ENCODE measurements at places on chromosomes 12 and 14.

DNA sequence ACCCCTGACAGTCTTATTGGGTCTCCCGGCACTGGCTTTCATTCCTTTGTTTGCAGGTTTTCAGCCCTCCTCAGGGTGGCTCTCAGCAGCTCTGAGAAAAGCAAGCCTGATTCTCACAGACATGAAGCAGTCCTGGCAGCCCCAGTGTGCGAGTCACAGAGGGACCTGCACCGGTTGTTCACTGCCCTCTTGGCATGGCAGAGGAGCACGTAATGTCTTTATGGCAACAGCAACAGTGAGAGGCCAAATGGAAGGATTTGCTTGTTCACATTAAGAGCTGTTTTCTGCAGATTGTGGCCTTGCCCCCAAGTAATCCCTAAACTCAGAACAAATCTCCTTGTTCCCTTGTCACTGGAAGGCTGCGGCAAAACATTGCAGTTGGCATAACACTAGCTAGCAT lies 3.4 kb downstream of the KCNA5 start:
- DNase-seq = no peak

DNA sequence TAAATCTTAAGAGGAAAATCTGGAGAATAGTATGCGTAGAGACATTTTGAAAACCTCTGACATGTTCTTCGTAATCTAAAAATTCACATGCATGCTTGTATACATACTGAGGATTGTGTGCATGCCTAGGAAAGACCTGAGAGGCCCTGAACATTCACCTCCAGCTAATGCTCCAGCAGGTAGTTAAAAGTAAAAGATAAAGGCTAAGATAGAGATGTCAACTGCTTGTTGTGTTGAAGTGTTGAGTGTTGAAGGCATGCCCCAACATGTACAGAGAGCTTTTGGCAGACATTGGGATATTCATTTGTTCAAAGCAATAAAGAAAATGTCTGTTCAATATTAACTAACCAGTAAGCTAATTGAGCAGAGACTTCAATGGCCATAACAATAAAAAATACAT lies 118.6 kb upstream of the SYT1 start:
- DNase-seq = no peak

DNA sequence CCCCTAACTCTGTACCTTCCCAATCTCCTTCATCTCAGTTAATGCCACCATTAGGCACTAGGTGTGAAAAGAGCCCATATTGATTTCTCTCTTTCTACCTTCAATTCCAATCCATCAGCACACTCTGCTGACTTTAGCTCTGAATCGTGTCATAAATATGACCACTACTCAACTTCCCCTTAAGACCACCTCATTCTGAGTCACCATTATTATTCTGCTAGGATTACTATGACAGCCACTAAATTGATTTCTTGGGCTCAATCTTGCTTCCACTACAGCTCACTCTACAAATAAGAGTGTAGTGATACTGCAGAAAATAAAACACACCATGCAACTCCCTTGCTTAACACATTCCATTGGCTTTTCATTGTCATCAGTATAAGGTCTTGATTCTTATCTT lies 1449.0 kb upstream of the FLRT2 start:
- DNase-seq = no peak

DNA sequence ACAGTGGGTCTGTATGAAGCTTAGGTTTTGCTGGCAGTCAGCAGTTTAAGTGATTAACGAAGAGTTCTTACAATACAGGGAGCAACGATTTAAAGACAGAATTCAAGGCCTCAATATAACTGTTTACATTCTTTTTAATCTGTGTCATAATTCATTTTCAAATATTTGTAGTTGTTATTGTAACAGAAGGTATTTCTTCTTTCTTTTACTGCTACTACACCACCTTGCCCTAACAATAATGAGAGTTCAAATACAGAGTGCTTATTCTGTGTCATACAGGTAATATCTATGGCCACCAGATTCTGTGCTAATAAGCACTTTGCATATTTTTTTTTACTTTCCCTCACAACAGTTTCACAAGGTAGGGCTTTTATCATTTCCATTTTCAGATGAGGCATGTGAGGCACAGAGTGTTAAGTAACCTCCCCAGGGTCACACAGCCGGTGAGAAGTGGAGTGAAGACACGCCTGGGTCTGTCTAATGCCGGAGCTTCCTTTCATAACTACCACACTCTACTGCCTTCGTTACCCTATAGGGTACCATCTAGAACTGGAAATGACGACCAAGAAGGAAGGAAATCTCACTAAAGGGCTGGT lies 81.9 kb downstream of the PELI2 start:
- DNase-seq = no peak

- no peak for DNase-seq
Measured at GRCh38 chr14:87170179-87170578, 822.8 kb downstream of the GALC start.

- no peak for DNase-seq
Measured at GRCh38 chr12:4272424-4273272, 914 bp upstream of the CCND2 start.

- no peak for DNase-seq
Measured at GRCh38 chr12:114919479-114919878, 235.5 kb upstream of the TBX3 start.

DNA sequence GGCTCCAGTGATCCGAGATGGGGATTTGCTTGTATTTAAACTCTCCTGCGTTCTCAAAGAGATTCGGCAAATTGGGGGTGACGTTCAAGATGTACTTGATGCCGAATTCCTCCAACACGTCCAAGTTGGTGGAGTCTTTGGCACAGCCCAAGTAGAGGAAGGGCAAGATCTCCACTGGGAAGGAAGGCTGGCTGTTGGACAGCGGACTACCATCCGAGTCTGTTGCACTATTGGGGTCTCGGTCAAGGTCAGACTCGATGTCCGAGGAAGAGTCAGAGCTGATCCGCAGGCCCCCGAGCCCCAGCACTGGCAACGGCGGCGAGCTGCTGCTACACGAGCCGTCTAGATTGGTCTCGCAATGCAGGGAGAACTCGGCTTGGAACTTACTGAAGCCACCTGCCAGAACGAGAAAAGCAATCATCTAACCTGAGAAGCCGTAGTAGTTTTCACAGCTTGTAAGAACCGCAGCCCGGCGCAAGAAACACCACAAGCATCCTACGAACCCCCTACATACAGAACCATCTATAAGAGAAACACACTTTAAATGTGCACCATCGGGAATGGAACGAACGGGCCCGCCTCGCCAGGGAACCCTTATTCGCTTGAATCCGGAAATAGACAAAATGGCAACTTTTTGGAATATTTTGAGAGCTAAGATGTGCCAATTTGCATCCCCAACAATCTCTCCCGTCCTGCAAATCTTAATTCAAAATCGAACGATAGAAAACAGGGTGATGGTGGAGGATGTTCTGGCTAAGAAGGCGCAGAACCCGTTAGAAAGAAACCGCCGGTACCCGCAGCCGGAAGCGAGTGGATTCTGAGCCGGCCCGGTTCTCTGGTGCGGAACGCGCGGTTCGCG lies 1.4 kb downstream of the DUSP6 start:
- no peak for DNase-seq

DNA sequence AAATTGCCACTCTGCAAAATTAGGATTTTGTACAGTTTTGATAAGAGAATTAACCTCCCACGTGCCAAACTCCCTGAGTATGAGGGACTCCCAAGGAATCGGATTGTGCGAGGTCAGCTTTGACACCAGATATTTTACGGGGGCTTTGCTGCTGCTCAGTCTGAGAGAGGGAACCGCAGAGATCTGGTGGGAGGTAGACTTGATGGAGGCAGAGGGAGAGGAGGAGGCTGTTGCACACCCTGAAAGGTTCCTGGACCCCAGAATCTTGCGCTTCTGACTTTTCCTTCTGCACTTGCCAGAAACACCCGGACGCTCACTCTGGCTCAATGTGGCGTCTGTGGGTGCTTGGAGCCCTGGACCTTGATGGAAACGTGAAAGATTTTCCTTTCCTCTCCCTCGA lies 83.9 kb downstream of the PAPOLA start:
- DNase-seq = no peak

DNA sequence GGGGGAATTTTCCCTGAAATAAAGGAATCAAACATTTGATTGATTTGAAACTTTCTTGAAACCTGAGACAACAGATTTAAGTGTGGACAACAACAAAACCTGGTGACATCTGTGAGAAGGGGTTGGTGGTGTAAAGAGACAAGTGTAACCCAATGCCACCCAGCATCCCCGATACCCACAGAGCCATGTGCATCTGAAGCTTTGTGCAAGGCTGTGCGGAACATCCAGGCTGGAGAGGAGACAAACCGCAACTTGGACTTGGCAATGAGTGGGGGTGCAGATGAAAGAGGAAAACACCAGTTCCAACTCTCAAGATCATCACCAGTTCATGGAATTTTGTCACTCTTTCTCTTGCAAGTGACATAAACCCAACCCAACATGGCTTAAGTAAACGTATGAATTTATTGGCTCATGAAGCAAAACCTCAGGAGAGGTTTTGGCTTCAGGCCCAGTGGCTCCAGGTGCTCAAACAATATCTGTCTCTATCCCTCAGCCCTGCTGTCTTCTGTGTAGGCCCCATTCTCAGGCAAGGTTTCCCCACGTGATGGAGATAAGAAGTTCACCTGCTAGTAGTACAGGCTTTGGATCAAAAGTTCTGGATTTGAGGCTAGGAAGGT lies 55.2 kb upstream of the NTF3 start:
- no peak for DNase-seq

DNA sequence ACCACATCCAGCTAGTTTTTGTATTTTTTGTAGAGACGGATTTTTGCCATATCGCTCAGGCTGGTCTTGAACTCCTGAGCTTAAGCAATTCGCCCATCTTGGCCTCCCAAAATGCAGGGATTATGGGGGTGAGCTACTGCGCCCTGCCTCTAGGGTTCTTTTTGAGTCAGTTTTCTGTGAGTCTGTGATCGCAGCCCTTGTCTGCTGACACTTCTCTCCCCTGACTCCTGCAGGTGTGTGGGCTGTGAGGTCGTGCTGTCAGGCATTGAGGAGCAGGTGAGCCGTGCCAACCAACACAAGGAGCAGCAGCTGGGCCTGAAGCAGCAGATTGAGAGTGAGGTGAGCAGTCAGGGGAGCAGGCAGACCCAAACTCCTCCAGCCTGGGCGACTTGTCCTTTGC lies 6.3 kb downstream of the COPS7A start:
- no peak for DNase-seq

DNA sequence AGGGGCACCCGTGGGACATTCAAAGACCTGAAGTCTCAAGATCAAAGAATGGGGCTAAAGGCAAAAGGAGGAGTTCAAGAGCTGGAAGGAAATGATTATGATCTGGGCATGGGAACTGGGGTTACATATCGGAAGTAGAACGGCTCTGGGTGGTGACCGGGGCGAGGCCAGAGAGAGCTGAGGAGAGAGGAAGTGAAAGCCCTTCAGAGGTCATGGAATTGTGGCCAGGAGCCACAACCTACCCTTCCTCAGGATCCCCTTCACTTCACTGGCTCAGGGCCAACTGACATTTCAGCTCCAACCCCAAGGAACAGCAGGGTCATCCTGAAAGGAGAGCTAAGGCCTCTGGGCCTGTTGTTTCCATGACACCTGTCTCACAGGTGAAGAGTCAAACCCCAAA lies 57.8 kb downstream of the GALNT16 start:
- no peak for DNase-seq

DNA sequence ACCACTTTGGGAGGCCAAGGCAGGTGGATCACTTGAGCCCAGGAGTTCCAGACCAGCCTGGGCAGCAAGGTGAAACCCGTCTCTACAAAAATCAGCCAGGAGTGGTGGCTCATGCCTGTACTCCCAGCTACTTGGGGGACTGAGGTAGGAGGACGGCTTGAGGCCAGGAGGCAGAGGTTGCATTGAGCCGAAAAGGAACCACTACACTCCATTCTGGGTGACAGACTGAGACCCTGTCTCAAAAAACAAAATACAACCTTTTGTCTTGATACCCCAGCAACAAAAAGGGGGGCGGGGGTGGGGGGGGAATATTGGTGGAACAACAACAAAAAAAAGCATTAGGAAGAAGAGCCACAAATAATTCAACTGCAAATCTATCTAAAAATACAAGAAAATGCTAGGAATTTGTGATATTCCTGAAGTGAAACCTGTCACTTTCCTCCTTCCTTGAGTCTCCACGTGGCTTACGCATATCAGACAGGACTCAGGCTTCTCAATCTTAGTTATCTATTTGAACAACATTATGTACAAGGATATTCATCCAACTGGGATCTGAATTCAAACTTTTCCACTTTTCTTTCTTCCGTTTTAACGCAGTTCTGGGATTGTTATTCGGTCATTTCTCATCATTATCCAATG lies 1.3 kb downstream of the R3HDM2 start:
- no peak for DNase-seq

- DNase-seq = no peak
Measured at GRCh38 chr14:99037777-99038430, 234.1 kb downstream of the BCL11B start.

GRCh38 chr12:107490010-107490409 lies 195.6 kb upstream of the PWP1 start:
- DNase-seq = no peak

- DNase-seq = no peak
Measured at GRCh38 chr14:103543721-103544387, 14.9 kb downstream of the TRMT61A start.

GRCh38 chr14:55099756-55100155 lies 29.3 kb upstream of the LGALS3 start:
- no peak for DNase-seq

GRCh38 chr12:110857528-110857927 lies 10.7 kb downstream of the CCDC63 start:
- DNase-seq = no peak

DNA sequence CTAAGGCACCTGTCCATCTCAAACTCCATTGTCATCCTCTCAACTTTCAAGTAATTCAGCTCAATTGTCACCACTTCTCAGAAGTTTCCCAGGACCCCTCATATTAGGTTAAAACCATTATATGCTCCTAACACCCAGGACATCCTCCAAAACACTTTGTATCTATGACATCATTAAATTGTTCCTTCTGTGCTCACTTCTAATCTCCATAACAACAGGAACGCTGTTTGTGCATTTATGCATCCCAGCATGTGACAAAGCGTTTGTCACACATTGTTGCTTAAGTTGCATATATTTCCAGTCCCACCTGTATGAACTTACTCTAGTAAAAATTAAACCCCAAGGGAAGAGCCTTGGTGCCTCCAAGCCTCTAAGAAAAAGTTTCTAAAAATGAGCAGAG lies 133.9 kb downstream of the TBX5 start:
- no peak for DNase-seq

Data from D721Med (cell line).